Posterior cingulate gyrus (tissue), 11 donors: ENCODE measurements at places on chromosomes 11 and 22.

GRCh38 chr11:31620434-31620833 lies 110.9 kb downstream of the ELP4 start:
- no peak for DNase-seq

DNA sequence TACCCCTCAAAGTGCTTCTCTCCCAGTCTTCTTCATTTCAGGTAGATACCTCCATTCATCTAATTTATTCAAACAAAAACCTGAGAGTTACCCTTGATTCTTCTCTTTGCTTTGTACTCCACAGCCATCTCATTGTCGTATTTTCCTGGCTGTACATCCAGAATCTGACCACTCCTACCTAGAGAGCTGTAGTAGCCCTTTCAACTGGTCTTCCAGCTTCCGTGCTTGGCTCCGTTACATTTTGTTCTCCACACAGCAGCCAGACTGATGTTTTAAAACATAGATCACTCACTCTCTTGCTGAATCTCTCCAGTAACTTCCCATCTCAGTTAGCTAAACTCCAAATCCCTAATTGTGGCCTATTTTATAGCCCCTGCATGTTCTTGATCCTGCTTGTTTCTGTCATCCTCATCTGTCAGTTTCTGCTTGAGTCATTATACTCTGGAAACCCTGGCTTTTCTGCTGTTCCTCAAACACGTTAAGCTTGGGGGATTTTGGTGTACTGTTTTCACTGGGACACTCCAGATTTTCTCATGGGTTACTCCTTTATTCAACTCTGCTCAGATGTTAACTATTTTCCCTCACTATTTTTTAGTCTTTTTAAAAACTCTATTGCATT lies 7.4 kb downstream of the SPCS2 start:
- no peak for DNase-seq

- DNase-seq = no peak
Observed at GRCh38 chr11:8997451-8997850, 6.3 kb downstream of the NRIP3 start.

DNA sequence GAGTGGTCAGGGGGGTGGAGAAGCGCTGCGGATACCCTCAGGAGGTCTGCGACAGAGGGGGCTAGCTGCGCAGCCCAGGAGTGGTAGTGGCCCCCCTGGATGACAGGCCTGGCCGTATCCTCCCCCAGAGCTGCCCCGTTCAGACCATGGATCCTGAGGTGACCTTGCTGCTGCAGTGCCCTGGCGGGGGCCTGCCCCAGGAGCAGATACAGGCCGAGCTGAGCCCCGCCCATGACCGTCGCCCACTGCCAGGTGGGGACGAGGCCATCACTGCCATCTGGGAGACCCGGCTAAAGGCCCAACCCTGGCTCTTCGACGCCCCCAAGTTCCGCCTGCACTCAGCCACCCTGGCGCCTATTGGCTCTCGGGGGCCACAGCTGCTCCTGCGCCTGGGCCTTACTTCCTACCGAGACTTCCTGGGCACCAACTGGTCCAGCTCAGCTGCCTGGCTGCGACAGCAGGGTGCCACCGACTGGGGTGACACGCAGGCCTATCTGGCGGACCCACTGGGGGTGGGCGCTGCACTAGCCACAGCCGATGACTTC lies 505 bp downstream of the NUDT22 start:
- no peak for DNase-seq

DNA sequence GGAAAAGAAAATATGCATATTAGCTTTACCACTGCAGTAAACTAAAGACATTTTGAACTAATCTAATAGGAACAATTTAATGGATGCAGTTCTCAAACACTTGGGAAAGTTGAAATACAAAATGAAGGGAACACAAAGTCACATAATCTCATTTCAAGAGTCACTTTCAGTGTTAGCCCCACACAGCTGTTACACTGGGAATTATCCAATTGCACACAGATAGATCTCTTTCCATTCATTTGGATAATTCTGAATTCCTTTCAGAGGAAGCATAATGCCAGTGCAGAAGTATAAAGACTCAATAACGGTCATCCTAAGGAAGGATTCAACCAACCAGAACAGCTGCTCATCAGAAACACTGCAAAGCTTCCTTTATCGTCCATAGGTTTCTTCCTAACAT lies 173.3 kb downstream of the GRIA4 start:
- DNase-seq = no peak

- no peak for DNase-seq
Observed at GRCh38 chr11:16377746-16378145, 21.4 kb upstream of the SOX6 start.

DNA sequence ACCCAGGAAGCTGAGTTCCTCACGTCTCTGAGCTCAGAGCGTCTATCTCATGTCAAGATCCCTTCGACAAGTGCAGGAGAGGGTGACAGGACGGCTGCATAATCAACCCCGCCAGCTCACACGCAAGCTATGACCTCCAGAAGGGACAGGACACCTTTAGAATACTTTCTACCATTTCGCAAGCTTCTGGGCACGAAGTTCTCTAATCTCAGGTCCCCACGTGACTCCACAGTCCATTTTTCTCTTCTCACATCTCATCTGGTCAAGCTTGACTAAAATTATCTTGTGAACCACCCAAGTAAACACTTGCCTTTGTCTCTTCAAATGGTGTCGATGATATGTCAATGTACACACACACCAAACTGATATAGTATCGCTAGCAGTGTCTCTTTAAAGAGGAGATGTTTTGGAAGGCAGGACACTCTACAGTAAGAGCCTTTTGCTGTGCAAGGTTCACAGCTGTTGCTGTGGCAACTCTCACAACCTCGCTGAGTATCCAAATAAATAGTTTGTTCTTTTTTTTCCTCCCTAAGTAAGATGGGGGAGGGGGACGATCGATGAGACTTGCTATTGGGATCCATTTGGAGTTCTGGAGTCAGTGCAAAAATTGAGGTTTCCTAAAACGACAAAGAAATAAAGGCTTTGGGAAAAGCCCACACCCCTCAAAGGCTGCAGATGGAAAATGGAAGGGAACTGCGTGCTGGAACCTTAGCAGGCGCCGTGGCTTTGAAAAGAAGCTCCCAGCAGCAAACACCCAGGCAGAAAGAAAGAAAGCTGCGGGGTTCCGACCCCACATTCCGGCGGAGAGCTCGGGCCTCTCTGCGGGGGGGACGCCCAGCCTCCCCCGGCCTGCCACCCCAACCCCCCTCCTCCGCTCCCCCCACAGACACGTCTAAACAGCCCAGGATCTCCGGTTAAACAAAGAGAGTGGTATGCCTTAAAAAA lies 215.4 kb upstream of the UBASH3B start:
- no peak for DNase-seq

DNA sequence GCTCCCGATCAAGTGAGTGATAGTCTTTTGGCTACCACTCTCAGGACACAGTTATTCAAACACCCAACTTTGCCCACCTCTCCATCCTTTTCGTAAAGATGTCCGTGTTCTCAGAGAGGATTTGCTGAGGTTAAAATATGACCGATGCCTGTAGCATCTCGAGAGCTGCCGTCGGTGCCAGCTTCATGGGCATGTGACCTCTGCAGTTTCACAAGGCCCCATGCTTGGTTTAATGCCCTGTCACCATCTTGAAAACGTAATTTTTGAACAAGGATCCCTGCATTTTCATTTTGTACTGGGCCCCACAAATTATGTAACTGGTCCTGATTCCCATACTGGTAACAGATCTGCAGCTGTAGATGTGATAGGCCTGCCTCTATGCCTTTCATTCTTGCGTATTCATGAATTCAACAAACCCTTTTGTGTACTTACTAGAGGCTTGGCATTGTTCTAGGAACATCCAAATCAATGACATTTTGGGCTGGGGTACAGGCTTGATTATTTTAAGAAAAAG lies 85.1 kb downstream of the BMAL1 start:
- no peak for DNase-seq

- no peak for DNase-seq
Observed at GRCh38 chr11:132941761-132942160, 590.5 kb downstream of the OPCML start.

DNA sequence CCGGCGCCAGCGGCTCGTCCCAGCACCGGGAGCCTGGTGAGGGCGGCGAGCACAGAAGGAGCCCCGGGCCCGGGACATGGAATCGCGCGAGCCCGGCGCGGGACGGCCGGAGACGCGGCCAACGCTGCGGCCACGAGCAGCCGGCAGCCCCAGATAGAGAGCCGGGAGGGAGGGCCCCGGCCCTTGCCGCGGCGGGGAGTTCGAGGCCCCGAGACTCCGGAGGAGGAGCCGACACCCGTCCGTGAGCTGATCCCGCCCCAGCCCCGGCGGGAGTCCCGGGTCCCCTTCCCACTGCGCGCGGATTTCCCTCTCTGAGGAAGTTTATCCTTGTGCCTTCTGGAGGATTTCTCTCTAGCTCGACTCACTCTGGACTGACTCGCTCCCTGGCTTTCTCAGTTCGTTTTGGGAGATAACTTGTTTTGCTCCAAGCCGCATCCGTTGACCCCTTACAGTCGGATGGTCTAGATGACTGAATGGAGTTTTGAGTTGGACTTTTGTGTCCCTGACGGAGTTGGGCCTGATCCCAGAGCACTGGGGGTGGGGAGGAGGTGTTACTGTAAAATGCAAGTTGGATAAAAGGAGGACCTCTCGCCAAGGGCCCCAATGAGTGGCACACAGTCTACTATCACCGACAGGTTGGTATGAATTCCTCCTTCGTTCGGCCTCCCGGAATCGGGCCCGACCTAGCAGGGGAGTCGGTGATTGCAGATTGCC lies 585 bp downstream of the ARHGEF12 start:
- no peak for DNase-seq

DNA sequence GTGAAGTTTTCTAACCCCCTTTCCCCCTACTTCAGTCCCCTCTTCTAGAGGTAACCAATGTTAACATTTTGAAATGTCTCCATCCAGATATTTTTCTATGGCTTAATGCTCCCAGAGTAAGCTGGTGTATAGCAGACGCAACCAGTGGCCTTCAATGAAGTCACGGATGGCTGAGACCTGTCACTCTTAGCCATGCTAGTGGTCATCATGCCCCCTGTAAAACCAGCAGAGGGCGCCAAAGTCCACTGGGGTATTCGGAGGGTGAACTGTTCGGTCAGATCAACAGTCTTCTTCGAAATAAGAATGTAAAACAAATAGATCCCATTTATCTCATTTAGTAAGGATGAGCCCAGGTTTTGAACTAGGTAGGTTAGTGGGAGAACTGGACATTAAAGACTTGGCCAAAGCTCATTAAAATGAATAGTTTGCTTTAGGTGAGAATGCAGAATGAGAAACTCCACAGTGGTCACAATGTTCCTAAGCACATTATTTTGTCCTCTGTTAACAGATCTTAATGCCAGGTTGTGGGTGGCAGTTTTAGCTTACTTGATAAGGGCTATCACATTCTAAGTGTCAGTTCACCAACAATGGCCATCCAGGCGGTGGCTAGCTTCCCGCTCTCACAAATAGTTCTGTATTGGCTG lies 8.6 kb upstream of the MMP8 start:
- peak; percentile 8 for DNase-seq

DNA sequence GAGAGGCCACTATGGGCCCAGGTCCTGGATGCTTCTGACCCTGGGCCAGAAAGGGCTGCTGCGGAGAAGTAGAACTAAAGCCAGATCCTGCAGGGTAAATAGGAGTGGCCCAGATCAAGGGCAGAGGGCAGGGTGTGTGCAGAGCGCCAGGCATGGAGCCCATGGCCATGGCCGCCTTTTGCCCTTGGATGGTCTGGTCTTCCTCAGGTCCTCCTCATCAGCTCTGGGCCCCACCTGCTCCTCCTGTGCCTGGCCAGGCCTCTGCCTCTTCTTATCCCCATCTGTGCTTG lies 277.6 kb downstream of the BRD1 start:
- no peak for DNase-seq

DNA sequence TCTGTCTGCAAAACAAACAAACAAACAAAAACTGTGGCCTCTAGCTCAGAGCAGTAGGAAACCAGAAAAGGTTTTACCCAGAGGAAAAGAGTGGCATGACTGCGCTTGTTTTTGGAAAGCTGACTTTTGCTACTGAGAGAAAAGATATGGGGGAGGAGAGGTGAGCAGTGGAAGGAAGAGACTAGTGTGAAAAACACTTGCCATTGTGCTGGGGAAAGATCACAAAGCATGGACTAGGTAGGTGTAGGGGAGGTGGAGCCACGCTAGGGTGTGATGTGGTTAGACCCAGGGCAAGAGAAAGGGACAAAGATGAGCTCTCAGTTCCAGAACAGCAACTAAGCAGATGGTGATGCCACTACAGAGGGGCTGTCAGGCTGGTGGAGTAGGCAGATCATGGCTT lies 319.2 kb downstream of the LARGE1 start:
- no peak for DNase-seq

- no peak for DNase-seq
Observed at GRCh38 chr22:43308836-43309235, 34.3 kb downstream of the SCUBE1 start.

- no peak for DNase-seq
Observed at GRCh38 chr22:46098525-46099475, 51.5 kb upstream of the PPARA start.

DNA sequence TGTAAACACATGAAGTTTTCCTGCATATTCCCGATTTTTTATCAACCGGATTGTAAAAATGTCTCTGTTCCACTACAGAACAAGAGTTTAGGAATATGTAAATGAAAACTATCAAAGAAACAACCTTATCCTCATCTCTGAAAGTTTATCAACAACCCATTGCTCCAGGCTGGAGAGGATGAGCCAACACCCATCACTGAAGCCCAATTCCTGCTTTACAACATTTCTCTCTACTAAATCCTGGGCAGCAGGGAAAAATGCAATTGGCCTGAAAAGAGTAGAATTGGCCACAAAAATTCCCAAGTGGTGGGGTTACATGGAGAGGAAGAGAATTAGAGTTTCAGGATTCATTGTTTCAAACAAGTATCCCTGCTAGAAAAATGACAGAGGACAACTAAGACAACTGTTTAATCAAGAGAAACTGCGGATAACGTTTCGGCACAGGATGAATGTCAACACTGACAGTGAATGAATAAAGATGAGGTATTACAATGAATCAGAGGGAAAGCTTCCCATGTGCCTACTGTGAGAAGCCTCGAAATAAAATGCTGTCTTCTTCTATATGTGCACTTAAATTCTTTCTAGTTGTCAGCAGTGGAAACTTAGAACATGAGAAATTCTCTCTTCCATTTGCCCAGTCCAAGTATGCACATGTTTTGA lies 317.3 kb upstream of the ANO3 start:
- no peak for DNase-seq

- DNase-seq = no peak
Observed at GRCh38 chr22:25903294-25903693, 161.3 kb downstream of the MYO18B start.

DNA sequence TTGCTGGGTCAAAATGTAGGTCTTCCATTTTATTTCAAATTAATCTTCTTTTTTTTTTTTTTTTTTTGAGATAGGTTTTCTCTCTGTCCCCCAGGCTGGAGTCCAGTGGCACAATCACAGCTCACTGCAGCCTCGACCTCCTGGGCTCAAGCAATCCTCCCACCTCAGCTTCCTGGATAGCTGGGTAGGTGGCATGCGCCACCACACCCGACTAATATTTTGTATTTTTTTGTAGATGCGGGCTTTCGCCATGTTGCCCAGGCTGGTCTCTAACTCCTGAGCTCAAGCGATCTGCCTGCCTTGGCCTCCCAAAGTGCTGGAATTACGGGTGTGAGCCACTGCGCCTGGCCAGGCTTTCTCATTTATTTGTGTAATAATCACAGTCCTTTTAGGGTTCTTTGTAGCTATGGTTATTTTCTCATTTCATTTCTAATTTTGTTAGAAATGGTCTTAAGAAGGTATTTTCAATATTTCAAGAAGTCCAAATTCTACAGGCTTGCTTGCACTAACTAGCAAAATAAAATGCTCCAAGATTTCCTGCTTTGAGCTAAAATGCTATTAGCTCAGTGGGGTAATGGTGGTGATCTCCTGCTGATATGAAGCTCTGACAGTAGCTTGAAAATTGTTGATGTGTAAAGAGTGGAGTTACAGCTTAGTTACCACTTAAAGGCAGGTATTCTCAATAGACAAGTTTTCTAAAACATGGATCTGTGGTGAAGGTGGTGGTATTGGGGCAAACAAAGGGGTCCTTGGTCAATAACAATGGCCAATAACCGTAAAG lies 50.0 kb downstream of the RBX1 start:
- DNase-seq = no peak
